ENCODE measurements at places on chromosomes 16 and 17.

- DNase-seq, result no peak
Observed at GRCh38 chr17:42198897-42199296, 4.6 kb upstream of the GHDC start.

DNA sequence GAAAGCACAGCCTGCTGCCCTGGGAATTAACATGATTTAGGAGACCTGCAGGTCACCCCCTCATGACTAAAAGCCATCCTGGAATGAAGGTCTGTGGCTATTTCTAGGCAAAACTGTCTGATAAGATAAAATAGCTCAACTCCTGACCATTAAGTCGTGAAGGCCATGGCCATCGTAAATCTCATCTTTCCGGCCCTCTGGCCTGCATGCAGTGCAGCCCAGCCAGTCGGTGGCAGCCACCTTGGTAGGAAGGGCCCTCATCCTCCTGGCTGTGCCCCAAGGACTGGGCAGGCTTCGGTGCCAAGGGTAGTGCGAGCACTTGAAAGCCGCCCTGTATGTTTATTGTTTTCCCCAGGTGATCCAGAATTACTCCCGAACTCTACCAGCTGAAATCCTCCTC, 18.2 kb upstream of the MEOX1 start:
- no peak for DNase-seq

GRCh38 chr16:52453644-52454043, 93.3 kb downstream of the TOX3 start:
- no peak for DNase-seq

DNA sequence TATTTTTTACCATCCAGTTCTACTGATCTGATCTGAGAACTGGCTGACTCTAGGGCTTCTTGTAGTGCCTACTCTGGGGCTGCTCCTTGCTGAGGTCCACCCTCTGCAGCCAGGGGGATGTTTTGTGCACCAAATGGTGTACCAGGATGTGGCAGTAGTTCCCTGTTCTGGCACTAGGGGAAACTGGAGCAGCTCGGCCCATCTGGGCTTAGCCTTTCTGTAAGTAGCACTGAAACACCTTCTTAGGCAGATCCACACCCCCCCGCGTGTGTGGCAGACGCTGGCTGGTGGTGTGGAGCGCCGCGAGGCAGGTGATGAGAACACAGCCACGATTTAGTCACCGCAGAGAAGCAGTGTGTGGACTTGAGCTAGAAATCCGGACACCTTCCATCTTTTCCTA, 17.0 kb downstream of the DUSP14 start:
- DNase-seq, result peak; percentile 26

DNA sequence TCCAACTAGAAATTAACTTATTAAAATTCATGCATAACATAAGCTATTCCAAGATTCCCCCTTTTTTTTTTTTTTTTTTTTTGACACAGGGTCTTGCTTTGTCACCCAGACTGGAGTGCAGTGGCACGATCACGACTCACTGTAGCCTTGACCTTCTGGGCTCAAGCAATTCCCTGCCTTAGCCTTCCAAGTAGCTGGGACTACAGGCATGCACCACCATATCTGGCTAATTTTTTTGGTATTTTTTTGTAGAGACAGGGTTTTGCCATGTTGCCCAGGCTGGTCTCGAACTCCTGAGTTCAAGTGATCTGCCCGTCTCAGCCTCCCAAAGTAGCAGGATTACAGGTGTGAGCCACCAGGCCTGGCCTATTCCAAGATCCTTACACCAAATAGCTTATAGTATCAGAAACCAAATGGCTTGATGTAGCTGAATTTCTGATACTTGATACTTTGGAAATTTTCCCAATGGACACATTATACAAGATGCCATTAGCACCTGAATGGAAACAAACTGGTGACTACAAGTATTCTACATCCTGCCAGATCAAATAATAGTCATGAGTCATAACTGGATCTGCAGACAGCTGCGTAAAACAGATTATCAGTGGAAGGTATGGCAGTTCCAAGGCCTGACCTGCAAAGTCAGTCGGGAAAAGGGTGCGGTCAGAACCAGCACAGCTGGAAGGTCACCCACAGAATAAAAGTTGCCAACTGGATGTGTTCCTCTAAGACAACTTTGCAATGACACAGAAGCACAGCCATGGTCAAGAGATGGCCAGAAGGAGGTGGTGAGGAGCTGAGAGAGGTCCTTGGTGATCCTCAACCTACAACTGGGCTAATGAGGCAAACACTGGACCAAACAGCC, 14.5 kb downstream of the TUBG1 start:
- no peak for DNase-seq

GRCh38 chr17:59387351-59388068, 56.1 kb downstream of the YPEL2 start:
- DNase-seq, result no peak

DNA sequence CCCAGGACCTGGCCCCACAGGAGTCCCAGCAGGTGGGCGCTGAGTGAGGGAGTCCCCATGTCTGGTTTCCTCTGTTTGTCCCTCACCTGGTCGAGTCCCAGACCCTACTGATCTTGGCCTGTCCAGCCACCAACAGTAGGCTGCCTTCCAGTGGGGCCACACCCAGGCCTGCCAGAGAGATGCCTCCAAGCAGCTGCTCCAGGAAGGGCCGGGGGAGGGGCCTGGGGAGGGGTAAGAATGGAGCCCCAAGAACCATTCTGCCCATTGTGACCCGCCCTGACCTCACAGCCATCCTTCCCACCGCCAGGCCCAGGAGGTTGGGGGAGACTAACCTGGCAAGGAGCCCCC, 736 bp downstream of the SPATA20 start:
- no peak for DNase-seq

DNA sequence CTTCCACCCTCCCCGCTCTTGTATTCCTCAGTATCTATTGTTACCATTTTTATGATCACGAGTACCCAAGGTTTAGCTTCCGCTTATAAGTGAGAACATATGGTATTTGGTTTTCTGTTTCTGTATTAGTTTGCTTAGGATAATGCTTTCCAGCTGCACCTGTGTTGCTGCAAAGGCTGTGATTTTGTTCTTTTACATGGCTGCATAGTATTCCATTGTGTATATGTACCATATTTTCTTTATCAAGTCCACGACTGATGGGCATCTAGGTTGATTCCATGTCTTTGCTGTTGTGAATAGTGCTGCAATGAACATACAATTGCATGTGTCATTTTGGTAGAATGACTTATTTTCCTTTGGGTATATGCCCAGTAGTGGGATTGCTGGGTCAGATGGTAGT, 79.7 kb upstream of the EFCAB3 start:
- DNase-seq, result no peak
